ENCODE measurements at places on chromosomes 13 and 19.

GRCh38 chr19:39497996-39498797 is 550 bp upstream of the DLL3 start:
- no peak for DNase-seq

- DNase-seq: no peak
These were observed 551.4 kb downstream of the TBC1D4 start for GRCh38 chr13:74930402-74931165.

DNA sequence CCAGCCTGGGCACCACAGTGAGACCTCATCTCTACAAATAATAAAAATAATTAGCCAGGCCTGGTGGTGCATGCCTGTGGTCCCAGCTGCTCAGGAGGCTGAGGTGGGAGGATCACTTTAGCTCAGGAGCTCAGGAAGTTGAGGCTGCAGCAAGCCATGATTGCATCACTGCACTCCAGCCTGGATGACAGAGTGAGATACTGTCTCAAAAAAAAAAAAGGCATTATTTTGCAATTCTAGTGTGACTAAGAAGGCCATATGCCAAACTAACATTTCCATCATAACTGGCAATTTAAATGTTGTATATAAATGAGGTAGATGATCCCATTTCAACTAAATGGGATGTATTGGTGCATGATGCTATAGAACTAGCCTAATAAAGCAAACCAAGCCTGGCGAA is 632.8 kb upstream of the KLF12 start:
- DNase-seq: no peak

DNA sequence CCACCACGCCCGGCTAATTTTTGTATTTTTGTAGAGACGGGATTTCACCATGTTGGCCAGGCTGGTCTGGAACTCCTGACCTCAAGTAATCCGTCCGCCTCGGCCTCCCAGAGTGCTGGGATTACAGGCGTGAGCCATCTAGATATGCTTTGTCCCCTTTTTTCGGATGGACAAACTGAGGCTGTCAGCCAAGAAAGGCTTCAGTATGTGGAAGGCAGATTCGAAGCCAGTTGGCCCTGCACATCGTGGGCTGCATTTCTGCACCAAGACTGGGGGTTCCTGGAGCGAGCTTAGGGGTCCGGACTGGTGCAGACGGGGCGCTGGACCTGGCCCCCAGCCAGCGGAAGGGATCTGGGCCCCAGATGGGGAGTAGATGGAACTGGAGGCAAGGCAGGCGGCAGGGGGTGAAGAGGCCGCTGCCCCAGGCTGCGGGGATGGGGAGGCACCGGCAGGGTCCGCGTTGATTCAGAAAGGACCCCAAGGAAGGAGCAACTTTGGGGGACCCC is 9.7 kb upstream of the JUND start:
- DNase-seq: no peak

DNA sequence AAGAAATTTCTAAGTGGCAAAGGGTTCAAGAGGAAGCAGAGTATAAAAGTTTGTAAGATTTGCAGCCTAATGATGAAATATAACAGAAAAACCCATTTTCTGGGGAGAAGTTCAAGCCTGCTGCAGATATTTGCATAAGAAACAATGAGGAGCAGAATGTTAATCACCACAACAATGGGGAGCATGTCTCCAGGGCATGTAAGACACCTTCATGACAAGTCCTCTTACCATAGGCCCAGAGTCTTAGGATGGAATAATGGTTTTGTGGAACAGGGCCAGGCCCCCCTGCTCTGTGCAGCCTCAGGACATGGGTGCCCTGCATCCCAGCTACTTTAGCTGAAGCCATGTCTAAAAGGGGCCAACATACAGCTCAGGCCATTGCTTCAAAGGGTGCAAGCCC is 809.0 kb upstream of the SLITRK5 start:
- no peak for DNase-seq

DNA sequence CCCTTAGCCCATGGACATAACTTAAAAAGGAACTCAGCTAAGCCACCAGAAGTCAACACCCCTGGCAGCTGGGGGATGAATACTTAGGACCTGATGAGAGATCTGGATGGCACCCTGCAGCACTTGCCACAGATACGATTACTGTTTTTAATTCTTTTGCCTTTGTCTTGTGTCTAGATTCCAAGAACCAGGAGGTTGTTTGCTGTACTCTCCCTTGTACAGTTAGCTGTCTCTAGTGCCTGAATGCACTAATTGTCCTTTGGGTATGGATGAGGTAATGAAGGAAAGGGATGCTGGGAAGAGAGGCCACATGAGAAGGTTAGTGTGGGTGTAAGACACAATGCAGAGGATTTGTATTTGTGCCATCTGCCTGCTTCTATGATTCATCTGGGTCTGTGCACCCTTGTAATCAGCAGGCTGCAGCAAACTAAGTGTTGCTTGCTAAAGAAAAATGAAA is 385.8 kb downstream of the KCNRG start:
- DNase-seq: no peak

- DNase-seq: no peak
These were observed 162.5 kb upstream of the TSHZ3 start for GRCh38 chr19:31511696-31512095.

GRCh38 chr13:93045836-93046235 is 180.8 kb upstream of the GPC6 start:
- DNase-seq: no peak

GRCh38 chr13:98797456-98797855 is 45.0 kb upstream of the SLC15A1 start:
- DNase-seq: no peak

- no peak for DNase-seq
These were observed 573.8 kb upstream of the MIR17HG start for GRCh38 chr13:90773681-90774080.

- DNase-seq: no peak
These were observed 10.7 kb downstream of the LMTK3 start for GRCh38 chr19:48500830-48501493.

DNA sequence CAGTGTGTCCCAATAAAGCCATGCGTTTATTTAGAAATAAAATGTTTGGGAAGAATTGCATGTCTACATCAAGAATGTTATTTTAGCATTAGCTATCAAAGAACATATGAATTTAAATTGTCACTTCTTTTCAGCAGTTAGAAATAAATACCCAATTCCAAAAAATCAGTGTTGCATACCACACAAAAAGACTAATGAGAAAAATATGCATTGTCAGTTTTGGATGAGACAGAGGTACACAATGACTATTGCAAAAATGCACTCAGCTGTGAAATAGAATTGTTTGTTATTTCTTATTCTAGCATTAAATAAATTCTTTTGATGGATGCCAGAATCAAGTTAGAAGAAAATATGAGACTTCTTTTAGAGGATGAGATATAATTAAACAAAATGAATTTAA is 833.9 kb downstream of the SLITRK1 start:
- no peak for DNase-seq

- DNase-seq: no peak
These were observed 16.5 kb upstream of the LATS2 start for GRCh38 chr13:21077788-21078353.

- no peak for DNase-seq
These were observed 444.8 kb downstream of the FOXO1 start for GRCh38 chr13:40221460-40222201.

GRCh38 chr19:38769635-38770211 is 3.6 kb downstream of the LGALS7 start:
- DNase-seq: peak; percentile 78
